ENCODE measurements at places on chromosomes 5 and 9.

DNA sequence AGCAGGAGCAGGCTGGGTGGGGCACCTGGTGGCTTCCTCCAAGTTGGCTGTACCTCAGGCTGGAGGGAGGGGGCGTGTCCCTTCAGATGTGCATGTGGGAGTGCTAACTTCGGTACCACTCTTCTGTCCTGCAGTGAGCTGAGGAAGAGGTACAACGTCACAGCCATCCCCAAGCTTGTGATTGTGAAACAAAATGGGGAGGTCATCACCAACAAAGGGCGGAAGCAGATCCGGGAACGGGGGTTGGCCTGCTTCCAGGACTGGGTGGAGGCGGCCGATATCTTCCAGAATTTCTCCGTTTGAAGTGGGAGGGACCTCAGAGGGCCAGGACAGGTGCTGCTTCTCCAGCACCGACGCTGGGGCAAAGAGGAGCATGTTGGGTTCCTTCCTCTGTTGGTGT, 9.3 kb downstream of the NXNL2 start:
- DNase-seq = no peak

GRCh38 chr9:118129541-118129940, 425.3 kb downstream of the TLR4 start:
- DNase-seq = no peak

DNA sequence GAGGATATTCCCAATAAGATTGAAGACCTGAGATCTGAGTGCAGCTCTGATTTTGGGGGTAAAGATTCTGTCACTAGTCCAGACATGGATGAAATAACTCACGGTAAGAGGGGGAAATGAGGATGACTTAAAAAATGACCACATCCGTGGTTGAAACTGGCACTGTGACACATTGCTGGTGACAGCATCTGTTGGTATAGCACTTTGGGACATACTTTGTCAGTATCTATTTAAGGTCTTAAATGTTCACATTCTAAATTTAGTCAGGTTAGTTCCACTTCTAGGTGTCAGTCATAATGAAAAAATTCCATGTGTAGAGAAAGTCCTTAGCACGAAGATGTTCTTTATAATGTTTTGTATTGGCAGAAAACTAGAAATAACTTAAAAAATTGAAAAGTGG, 70.9 kb downstream of the GAPVD1 start:
- no peak for DNase-seq

DNA sequence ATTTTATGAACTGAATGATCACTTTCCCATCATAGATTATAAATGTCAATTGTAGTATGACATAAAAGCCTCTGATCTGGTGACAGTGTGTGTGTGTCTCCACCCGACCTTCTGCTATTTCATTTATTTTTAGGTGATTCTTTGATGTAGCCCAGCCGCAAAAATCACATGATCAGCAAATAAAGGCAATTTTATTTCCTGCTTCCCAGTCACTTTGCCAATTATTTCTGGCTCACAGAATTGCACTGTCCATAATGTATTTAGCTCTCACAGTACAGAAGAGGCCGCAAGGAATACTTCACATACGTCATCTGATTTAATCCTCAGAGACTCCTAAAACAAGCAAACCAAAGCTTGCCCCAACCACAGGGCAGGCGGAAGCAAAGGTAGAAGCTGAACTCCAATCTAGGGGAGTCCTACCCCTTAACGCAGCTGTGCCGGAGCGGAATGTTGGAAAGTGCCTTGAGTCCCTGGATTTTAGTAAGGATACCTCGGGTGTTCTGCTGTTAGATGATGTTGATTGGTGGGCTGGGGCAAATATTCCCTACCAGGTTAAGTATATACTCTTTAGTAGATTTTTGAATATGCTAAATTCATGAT, 384.0 kb upstream of the IRX4 start:
- DNase-seq = no peak

Measured in AG09309 (cell line).